ENCODE measurements at places on chromosomes 4 and X.

DNA sequence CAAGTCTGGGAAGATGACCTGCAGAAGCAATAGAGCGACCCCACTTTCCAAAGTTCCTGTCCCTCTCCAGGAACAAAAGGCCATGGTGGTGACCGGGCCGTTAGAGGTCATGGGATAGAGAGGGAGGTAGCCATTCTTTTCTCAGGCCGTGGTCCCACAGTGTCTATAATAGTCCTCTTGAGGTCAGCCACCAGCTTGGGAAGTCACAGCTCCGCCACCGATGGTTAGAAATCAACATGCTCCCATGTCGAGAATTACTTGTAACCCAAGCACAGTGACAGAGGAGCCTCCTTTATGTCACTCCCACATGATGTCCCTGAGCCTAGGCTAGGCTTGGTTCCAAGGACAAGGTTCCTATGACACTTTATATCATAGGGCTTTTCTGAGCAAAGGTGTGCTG is 48.3 kb upstream of the CBR4 start:
- DNase-seq, result no peak

- DNase-seq, result no peak
Observed at GRCh38 chrX:28884823-28885222, 297.6 kb downstream of the IL1RAPL1 start.

DNA sequence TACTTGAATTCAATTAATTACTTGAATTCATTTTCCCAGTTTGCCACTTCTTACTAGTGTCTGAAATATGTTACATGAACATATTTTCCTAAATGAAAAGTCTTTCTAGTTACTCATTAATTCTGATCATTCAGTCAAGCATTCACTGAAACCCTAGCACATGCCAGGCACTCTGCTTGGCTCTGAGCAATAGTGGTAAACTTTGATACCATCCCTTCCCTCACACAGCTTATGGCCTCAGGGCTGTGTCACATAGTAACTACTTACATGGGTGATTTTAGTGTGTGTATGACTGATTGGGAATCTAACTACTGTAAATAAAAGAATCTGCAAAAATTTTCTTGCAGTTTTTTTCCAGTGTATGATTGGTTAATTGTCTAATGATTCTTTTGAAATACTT is 32.7 kb downstream of the METAP1 start:
- DNase-seq, result no peak

GRCh38 chr4:100095729-100096595 is 94.3 kb downstream of the DDIT4L start:
- peak; percentile 17 for DNase-seq

DNA sequence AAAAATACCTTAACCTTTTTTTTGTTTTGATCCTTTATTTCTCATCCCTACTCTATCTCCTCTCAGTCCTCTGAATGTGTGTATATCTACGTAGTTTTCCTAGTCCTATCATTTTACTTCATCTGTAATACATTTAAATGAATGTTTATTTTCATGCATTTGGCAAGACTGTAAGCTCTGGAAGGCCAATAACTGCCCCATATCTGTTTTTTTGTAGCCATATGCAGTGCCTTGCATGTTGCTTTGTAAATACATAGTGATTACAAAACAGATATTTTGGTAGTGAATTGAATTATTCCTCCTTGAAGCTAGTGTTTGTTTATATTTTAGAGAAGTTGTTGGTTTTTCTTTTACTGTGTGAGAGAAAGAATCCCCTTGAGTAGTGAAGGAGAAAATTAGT is 450.2 kb downstream of the PCDH18 start:
- no peak for DNase-seq

DNA sequence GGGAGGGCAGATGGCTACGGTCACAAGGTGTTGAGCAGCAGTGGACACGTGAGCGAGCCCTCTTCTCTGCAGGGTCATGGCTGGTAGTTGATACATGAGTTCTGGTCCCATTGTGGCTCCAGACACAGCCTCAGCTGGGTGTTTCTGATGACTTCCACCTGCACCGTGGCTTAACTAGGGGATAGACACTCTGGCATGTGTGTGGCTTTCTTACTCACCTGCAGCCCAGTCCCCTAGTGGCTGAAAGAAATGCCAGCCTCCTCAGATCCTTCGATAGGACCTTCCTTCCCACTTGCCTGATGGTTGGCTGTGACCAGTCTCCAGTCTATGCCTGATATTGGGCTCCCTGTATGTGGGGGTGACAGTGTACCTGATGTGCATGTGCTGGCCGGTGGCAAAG is 5.0 kb downstream of the GPR78 start:
- no peak for DNase-seq

- no peak for DNase-seq
Observed at GRCh38 chr4:134807231-134807745, 605.7 kb upstream of the PABPC4L start.

- DNase-seq, result no peak
Observed at GRCh38 chr4:168475745-168476144, 4.5 kb downstream of the DDX60L start.

DNA sequence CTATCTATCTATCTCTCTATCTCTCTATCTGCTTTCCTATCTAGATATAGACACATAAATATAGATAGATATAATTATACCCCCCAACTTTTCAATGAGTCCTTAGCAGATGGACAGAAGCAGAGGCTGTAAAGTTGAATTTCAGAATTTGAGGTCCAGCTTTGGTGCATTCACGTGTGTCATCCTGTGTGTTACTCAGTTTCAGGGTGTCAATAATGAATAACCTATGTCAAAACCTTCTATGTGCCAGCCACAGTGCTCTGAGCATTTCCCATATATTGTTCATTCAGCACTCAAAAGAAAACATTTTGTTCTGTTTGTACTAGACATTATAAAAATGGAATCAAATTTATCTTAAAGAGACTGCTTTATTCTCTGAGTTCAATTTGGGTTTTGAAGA is 310.0 kb downstream of the ARHGAP24 start:
- no peak for DNase-seq

DNA sequence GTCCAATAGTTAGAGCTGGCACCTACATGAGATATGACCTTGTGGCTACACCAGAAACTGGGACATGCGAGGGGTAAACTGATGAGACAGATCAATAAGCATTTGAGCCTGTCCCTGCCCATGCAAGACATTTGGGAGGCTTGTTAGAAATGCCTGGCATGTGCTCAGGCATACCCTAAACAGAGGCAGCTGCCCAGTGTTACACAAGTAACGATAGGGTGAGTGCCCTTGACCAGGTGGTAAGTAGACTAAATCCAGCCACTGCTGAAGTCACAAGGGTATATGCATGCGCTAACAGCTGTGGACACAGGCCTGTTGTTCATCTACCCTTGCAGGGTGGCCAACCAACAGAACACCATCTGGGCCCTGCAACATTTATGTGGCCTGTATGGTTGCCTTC is 56.1 kb upstream of the CCDC149 start:
- DNase-seq, result no peak

GRCh38 chr4:90002441-90003062 is 107.9 kb downstream of the MMRN1 start:
- no peak for DNase-seq

GRCh38 chr4:143184217-143184502 is 557 bp upstream of the USP38 start:
- DNase-seq, result no peak

- no peak for DNase-seq
Observed at GRCh38 chr4:109177096-109177810, 125.2 kb downstream of the COL25A1 start.

- no peak for DNase-seq
Observed at GRCh38 chr4:13733817-13734216, 106.3 kb upstream of the BOD1L1 start.

DNA sequence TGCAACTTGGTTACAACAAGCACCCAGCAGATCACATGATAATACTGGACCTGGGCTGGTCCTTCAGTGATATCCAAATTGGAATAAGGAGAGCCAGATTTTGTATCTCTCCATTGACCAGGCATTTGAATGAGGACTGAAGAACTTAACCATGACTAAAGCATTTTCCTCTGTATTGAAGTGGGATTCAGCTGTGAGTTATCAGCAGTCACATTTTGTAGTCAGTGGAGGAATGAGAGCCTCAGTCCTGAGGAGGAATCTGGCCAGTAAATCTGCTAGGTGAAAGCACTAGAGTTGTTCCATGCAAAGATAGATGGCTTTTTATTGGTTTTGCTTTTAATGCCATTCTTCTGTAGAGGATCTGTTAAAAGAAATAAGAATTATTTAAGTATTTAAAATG is 1506.0 kb downstream of the PCDH7 start:
- DNase-seq, result no peak

- no peak for DNase-seq
Observed at GRCh38 chrX:87873347-87873941, 355.8 kb downstream of the KLHL4 start.

DNA sequence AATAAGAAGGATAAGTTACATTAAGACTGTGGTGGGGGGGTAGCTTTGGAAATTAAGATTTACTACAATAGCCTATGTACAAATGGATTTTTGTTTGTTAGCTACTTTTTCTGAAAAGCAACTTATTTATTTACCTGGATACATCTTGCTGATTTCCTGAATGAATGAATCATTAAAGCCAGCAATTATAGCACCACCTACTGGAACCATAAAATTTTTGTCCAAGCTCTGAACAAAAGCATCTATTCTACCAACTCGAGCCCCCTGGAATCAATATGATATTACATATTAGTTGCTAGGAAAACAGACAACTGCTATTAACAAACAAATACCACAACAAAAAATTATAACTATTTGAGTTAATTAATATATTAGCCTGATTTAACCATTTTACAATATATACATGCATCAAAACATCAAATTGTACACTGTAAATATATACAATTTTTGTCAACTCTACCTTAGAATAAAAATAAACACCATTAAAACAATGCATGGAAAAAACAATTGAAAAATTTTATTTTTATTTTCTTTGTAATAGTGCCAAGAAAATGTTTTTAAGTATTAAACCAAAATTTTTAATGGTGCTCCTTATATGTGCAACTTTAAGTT is 15.3 kb downstream of the SEPSECS start:
- DNase-seq, result no peak

DNA sequence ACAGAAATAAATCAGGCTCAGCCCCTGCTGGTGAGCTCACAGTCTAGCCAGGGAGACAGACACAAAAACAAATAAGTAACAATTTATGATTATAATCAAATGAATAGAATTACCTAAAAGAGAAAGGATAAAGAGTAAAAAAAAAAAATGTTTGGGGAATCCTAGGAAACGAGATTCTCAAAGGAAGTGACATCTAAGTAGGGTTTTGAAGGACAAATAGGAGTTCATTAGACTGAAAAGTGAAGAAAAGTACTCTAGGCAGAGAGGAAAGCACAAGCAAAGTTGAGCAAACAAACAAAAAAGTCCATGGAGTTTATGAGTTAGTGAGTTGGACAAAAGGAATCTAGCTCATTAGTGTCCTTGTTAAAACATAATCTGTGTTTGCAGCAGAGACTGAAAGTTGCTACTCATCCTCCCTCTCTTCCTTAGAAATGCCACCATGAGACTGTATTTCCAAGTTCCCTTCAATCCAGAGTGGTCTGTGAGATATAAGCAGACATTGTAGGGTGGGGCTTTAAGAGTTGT is 145.6 kb downstream of the SPATA18 start:
- DNase-seq, result no peak

DNA sequence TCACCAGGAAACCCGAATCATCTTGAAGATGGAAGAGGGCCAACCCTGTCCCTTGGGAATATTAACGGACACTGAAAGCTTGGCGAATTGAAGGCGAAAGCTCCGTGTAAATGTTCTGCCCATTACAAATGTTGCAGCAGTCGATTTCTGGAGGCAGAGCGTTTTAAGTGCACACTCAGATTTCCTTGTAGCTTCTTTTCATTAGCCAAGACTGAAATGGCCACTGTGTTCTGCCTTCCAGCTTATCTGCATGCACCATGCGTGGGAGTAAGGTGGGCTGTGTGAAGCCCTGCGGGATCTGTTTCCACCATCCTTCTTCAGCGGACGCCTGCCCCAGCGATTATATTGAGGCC is 1.3 kb downstream of the SMIM20 start:
- DNase-seq, result no peak

- DNase-seq, result no peak
Observed at GRCh38 chr4:112674376-112674775, 37.4 kb downstream of the LARP7 start.

- no peak for DNase-seq
Observed at GRCh38 chrX:103518571-103518970, 718 bp downstream of the RAB40A start.

DNA sequence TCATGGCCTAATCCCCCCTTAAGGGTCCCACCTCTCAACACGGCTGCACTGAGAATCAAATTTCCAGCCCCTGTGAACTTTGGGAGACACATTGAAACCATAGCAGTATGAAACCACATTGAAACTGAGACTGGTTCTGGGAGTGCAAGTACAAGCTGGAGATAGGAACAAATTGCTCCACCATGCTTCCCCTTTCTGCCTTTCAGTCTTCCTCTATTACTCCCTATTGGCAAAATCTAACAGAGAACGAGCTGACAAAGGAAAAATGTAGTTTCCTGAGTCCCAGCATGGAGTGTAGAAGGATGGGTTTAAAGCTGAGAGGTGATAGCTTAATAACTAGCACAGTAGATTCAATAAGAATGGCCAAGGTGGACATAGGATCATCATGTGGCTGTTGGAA is 161.7 kb upstream of the RPL34 start:
- no peak for DNase-seq

GRCh38 chr4:47968847-47969246 is 47.6 kb downstream of the CNGA1 start:
- no peak for DNase-seq

GRCh38 chrX:12463052-12463451 is 324.8 kb downstream of the FRMPD4 start:
- DNase-seq, result no peak

DNA sequence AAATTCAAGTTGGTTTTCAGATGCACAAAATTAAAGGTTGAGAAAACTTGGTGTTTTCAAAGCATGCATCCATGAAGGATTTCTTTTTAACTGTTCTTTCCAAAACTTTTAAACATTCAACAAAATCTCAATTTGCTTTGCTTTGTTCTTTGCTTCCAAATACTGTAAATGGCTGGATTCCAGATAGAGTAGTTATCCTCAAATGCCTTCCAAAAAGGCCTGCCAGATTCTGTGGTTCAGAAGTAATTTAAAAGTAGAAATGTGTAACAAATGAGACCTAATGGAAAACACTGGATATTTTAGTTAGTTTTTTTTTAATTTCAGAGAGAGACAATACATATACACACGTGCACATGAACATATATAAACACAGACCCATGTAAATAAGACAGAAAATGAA is 97.3 kb downstream of the NR3C2 start:
- no peak for DNase-seq

DNA sequence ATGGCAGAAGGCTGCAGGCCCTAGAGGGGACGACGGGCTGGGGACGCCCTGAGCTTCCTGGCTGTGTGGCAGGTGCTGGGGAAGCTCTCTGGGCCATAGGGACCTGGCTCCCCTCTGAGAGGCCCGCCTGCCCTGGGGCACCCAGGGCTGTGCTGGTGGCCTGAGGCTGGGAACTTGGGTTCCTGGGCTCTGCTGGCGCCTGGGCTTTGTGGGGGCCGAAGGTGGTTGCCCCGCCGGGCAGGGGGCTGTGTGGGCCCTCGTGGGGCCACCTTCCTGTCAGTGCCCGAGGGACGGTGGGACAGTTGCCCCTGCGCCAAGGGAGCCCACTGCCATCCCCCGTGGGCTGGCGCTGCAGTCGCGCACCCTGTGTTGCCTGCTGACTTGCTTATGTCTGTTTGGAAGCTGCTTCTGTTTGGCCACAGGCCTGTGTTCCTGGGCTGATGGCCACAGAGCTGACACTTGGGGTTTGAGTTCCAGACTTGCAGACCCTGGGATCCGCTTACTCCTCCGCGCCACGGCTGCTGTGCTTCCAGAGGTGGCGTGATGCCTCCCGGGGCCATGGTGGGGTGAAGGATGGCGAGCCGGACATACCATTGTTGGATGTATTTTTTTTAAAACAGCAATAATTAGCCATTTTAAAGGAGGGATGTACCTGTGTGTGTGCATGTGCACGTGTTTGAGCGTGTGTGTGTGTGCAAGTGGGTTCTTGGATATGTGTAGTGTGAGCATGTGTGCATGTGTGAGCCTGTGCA is 8.5 kb downstream of the NAT8L start:
- DNase-seq, result no peak
